ENCODE measurements at places on chromosomes 7 and 10.

- peak; percentile 92 for ATAC-seq
Measured at GRCh38 chr7:12715372-12716133, 28.1 kb downstream of the ARL4A start.

GRCh38 chr7:158275711-158276413, 311.8 kb downstream of the PTPRN2 start:
- ATAC-seq: no peak

DNA sequence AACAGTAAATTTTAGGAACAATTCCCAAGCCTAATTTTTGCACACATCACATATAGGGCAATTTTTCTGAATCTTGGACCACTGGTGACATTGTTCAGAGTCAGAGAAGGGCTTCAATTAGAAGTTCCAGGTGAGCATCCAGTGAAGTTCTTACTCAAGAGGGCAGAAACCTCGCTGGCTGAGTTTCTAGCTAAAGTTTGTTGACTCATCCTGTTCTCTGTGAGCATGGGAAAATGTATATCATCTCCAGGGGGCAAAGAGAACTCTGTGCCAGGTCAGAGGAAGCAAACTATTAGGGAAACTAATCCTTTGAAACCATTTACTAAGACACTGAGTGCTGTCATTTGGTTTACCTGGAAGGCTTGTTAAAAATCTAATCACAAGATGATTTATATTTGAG, 695.6 kb upstream of the IGFBP3 start:
- no peak for ATAC-seq

DNA sequence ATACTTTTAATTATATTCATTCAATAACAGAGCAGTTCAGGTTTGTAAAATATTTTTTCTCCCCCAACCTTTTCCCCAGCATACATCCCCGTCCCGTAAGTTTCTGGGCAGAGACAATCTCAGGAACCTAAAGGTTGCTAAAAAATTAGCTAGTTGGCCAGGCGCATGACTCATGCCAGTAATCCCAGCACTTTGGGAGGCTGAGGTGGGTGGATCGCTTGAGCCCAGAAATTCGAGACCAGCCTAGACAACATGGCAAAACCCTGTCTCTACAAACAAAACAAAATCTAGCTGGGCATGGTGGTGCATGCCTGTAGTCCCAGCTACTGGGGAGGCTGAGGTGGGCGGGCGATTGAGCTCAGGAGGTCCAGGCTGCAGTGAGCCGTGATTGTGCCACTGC, 40.2 kb downstream of the TCF7L2 start:
- ATAC-seq: no peak

- no peak for ATAC-seq
Measured at GRCh38 chr10:70908406-70909296, 20.3 kb upstream of the PCBD1 start.

DNA sequence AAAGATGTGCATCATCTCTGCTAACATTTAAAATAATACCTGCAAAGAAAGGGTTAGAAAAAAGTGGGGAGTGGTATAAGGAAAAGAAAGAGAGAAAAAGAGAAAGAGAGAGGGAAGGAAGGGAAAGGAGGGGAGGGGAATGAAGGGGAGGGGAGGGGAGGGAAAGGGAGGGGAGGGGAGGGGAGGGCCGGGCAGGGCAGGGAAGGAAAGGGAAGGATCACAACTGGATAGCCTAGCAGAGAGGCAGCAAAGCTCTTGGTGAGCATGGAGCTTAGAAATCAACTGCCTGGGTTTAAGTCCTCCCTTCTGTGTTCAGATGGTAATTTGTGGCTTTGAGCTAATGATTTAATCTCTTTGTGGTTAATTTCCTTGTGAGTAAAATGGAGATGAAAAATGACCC, 5.4 kb upstream of the FAM237B start:
- ATAC-seq: no peak

DNA sequence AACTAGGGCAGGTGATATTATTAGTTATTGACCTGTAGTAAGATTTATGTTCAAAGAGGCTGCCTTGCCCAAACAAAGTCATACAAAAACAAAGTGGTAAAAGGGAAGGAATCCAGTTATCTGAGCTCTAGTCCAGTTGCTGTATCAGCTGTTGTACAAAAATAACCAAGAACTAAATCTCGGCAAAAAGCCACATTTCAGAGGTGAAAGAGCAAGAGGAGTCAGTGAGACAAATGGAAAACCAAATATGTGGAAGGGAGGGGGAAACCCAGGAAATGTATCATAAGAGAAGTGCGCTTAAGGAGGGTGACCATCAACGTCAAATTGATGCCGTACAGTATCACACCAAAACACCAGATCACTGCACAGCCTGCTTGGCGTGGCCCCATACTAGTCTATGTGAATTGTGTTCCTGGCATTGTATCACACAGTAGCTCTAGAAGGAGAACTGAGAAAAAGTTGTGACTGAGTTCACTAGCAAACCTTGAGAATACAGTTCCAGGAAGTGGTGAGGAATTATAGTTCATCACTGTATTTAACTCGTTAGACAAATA, 6.4 kb downstream of the AGBL3 start:
- ATAC-seq: peak; percentile 31

- no peak for ATAC-seq
Measured at GRCh38 chr7:38396852-38397251, 123.4 kb upstream of the TARP start.

DNA sequence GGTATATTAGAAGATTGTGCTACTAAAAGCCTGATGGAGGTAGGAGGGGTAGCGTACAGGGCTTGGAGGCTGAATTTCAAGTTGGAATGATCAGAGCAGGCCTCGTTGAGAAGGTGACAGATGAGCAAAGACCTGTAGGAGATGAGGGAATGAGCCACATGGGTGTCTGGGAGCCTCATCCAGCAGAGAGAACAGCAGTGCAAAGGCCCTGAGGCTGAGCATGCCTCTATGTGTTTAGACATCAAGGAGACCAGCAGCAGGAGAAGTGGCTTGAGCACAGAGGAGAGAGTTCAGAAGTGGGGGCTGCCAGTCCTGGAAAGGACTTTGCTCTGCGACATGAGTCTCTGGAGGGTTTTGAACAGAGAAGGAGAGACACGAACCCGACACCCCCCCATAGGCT, 111.7 kb downstream of the TMEM130 start:
- ATAC-seq: no peak

DNA sequence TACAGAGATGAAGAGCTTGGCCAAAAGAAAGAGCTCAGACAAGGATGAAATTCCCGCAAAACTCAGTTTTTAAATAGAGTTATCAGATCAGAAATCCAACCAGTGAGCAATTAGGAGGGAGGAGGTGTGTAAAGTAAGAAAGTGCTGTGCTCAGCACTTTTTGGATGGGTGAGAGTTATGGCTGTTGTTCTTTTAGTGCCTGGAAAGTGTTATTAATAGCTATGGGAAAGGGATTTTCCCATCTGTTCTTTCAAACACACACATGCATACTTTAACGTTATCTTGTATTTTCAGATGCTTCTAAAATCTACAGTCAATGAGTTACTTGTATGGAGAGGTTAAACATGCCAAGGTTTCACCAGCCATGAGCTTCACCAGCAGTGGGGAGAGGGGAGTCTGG, 107.3 kb upstream of the TMEM72 start:
- ATAC-seq: no peak

Data from gastroesophageal sphincter (tissue), 4 donors.